ENCODE measurements at places on chromosomes 12 and 14.

DNA sequence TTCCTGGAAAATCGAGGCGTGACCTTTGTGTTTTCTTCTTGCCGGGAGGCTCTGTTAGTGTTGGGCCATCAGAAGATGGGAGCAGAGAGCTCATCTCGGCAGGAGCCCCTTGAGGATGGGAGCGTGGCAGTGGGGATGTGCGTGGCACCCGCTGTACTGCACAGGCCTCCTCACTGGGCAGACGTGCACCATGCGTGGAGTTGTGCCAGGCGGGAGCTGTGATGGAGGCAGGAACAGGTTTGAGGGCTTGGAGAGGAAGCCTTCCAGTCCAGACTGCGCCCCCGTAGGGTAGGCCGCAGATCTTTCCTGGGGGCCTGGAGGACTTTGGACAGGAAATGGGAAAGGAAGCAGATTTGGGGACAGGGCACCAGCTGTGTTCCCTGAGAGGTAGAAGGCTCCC is 197.5 kb downstream of the TSPAN9 start:
- no peaks in the 10 kb centered on the region for H3K27me3 ChIP-seq
- no peak for DNase-seq
- no peak overlapping the region for H3K4me3 ChIP-seq
- peaks cover 13% of the 10 kb centered on the region for H3K4me1 ChIP-seq

GRCh38 chr14:86543521-86543920 is 1013.6 kb downstream of the FLRT2 start:
- no peak overlapping the region for H3K4me3 ChIP-seq
- peak; percentile 8 for DNase-seq
- H3K4me1 ChIP-seq = no peaks in the 10 kb centered on the region
- no peaks in the 10 kb centered on the region for H3K27me3 ChIP-seq

- DNase-seq = no peak
- peaks cover 19% of the 10 kb centered on the region for H3K36me3 ChIP-seq
- no peak overlapping the region for H3K4me3 ChIP-seq
- no peak overlapping the region for H3K27ac ChIP-seq
- H3K4me1 ChIP-seq = peaks cover 39% of the 10 kb centered on the region
These were observed 2.2 kb downstream of the DHRS1 start for GRCh38 chr14:24297190-24297964.

- H3K27ac ChIP-seq = no peak overlapping the region
- H3K4me1 ChIP-seq = peaks cover 53% of the 10 kb centered on the region
- DNase-seq = peak; percentile 37
- H3K36me3 ChIP-seq = peaks cover 45% of the 10 kb centered on the region
- H3K27me3 ChIP-seq = no peaks in the 10 kb centered on the region
These were observed 4.4 kb downstream of the ORMDL2 start for GRCh38 chr12:55822228-55822627.

GRCh38 chr12:48022180-48022521 is 17.9 kb upstream of the COL2A1 start:
- H3K4me1 ChIP-seq = peaks cover 19% of the 10 kb centered on the region
- H3K27ac ChIP-seq = peak overlapping the region; percentile 25

GRCh38 chr12:131033486-131033885 is 79.8 kb downstream of the ADGRD1 start:
- no peaks in the 10 kb centered on the region for H3K36me3 ChIP-seq
- H3K4me1 ChIP-seq = no peaks in the 10 kb centered on the region
- DNase-seq = no peak
- H3K27ac ChIP-seq = no peak overlapping the region
- no peak overlapping the region for H3K4me3 ChIP-seq

DNA sequence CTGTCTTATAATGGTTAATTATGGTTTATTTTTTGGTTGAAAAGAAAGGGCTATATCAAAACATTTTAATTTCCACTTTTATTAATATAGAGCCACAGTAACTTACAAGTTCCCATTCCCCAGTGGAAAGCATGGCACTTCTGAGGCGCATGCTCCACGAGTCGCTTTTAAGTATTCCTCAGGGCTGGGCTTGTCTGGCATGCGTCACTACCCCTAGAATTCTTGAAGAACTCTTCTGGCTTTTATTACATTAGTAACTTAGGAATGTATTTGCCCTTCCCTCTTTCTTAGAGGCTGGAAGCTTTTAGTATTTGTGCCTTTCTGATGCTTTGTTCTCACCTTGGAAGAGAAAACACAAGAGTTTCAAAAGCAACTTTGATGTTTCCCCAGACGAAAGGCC is 81.1 kb downstream of the ESR2 start:
- H3K4me1 ChIP-seq = peaks cover 50% of the 10 kb centered on the region
- H3K36me3 ChIP-seq = peaks cover 95% of the 10 kb centered on the region
- no peaks in the 10 kb centered on the region for H3K27me3 ChIP-seq
- DNase-seq = no peak
- no peak overlapping the region for H3K4me3 ChIP-seq

DNA sequence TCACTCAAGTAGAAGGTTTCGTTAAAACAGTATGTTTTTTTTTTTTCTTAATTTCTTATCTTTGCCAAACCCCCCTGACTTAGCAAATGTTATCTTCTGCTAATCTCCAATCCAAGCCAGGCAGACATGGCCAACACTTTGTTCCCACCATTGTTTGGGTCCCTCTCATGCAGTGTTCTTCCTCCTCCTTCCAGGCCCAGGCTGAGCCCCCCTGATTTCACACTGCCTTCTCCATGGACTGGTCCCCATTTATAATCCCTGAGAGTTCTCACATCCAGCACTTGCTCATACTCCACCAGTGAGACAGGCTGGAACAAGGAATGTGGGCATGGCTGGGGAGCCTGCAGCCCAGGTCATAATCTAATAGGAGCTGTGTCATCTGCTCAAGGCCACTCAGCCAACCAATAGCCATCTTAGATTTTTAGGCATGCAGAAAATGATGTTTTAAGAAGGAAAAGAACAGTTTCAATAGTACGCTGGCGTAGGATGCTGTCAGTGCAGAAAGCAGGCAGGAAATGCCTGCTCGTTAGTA is 238.4 kb upstream of the CCDC196 start:
- no peaks in the 10 kb centered on the region for H3K36me3 ChIP-seq
- DNase-seq = no peak
- no peak overlapping the region for H3K4me3 ChIP-seq
- H3K4me1 ChIP-seq = no peaks in the 10 kb centered on the region

GRCh38 chr14:85554106-85554505 is 24.2 kb downstream of the FLRT2 start:
- no peaks in the 10 kb centered on the region for H3K36me3 ChIP-seq
- no peaks in the 10 kb centered on the region for H3K27me3 ChIP-seq
- no peaks in the 10 kb centered on the region for H3K4me1 ChIP-seq
- no peak for DNase-seq

GRCh38 chr12:93205361-93205760 is 172.4 kb upstream of the NUDT4 start:
- no peaks in the 10 kb centered on the region for H3K36me3 ChIP-seq
- no peaks in the 10 kb centered on the region for H3K4me1 ChIP-seq
- no peak overlapping the region for H3K4me3 ChIP-seq
- no peaks in the 10 kb centered on the region for H3K27me3 ChIP-seq

DNA sequence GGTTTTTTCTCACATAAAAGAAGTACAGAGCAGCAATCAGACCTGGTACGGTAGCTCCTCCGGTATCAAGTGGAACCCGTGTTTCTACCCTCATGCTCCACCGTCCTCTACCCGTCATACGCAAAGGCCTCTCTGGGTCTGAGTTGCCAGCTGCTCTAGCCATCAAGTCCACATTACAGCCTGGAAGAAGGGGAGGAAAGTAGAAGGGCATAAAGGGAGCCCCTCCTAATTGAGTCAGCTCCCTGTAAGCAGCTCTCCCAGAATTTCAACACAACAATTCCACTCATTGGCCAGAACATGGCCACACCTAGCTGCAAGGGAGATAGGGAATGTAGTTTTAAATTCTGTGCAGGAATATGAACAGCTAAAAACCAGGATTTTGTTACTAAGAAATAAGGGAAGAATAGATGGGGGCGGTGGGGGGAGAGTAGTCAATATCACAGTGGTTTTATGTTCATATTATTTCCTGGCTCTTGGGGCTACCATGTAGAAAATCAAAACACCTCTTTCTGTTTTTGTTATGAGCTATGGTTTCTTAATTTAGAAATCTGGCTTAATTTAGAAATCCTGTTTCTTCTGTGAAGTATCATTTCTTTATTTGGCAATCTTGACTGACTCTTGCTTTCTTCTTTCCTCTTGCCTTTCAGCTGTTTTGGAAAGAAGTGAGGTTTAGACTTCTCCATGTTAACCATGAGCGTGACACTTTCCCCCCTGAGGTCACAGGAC is 103.9 kb downstream of the AKAP6 start:
- H3K4me1 ChIP-seq = peaks cover 14% of the 10 kb centered on the region
- H3K27ac ChIP-seq = peak overlapping the region; percentile 69
- no peaks in the 10 kb centered on the region for H3K36me3 ChIP-seq
- H3K4me3 ChIP-seq = peak overlapping the region; percentile 5

GRCh38 chr12:88932457-88932856 is 352.2 kb upstream of the KITLG start:
- no peak overlapping the region for H3K4me3 ChIP-seq
- H3K27me3 ChIP-seq = no peaks in the 10 kb centered on the region
- no peak overlapping the region for H3K27ac ChIP-seq
- DNase-seq = peak; percentile 36
- H3K4me1 ChIP-seq = no peaks in the 10 kb centered on the region

- peak; percentile 63 for DNase-seq
- H3K27me3 ChIP-seq = no peaks in the 10 kb centered on the region
- peak overlapping the region; percentile 61 for H3K27ac ChIP-seq
- peak overlapping the region; percentile 8 for H3K4me3 ChIP-seq
These were observed 29.8 kb downstream of the ANKRD9 start for GRCh38 chr14:102479777-102480176.

DNA sequence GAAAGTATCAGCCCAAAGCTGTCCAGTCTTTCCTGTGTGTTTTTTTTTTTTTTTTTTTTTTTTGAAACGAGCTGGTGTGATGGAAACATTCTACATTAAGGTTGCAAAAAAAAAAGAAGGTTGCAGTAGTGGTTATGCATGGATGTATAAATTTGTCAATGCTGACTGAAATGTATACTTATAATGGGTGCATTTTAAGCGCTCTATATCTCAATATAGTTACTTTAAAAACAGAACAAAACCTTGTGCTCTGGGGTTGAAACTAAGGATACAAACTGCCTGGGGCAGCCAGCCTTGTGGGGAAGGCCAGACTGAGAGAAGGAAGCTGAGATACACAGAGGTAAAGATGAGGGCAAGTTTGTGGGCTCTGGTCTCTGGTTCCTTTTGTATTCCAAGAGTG is 87.3 kb upstream of the RMST start:
- H3K4me3 ChIP-seq = no peak overlapping the region
- H3K4me1 ChIP-seq = no peaks in the 10 kb centered on the region
- no peak for DNase-seq
- no peak overlapping the region for H3K27ac ChIP-seq
- H3K27me3 ChIP-seq = no peaks in the 10 kb centered on the region

DNA sequence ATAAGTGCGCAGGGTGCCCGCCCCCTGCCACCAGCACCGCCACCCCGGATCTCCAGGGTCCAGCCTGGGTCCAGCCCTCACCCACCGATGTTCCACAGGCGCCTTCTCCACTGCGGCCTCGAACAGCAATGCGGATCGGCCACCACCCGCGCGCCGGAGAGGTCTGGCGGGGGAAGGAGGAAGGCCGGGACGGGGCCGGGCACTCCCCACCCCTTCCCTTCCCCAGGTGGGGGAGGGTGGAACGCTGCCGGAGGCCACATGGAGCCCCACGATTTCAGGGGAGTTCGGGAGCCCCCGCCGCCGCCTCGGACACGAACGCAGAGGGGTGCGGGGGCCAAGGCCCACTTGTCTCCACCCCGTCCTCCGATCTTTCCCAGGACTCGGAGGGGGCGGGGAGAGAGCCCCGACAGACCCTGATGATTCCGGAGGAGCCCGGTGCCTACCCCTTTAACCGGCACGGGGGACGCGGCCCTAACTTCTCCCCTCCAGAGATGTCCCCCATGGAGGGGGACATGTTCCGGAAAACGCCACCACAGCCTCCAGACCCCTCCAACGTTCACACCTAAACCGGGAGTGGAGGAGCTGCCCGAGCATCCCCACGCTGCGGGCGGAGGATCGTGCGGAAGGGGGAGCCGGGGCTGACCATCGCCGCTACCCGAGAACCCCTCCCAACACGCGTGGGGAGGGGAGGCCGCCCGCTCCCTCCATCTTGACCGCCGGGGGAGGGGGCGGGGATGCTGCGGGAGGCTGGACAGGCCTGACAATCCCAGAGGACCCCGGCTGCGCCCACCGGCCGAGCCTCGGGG is 1.1 kb downstream of the ATXN2 start:
- H3K36me3 ChIP-seq = no peaks in the 10 kb centered on the region
- peak; percentile 60 for DNase-seq
- peak overlapping the region; percentile 94 for H3K27ac ChIP-seq
- peak overlapping the region; percentile 93 for H3K4me3 ChIP-seq
- no peaks in the 10 kb centered on the region for H3K27me3 ChIP-seq

DNA sequence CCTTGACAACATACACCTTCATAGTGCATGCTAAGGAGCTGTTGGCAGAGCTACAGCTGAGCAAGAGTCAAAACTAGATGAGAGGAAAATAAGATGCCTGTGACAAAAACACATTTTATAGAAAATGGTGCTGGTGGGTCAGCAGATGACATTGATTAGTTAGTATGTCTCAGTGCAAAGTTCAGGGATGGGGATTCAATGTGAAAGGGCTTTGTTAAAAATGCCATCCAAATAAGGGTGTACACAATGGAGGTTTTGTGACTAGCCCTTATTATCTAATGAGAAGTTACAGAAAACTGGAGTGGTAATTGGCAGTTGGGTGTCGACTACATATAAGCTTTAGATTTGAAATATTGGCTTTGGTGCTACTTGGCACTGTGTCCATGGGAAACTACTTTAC is 169.0 kb downstream of the MON2 start:
- H3K36me3 ChIP-seq = no peaks in the 10 kb centered on the region
- peaks cover 6% of the 10 kb centered on the region for H3K27me3 ChIP-seq
- no peak for DNase-seq
- H3K4me1 ChIP-seq = peaks cover 21% of the 10 kb centered on the region
- H3K4me3 ChIP-seq = no peak overlapping the region

GRCh38 chr12:58372298-58372697 is 430.9 kb downstream of the ATP23 start:
- no peak for DNase-seq
- H3K36me3 ChIP-seq = no peaks in the 10 kb centered on the region
- no peaks in the 10 kb centered on the region for H3K27me3 ChIP-seq
- no peaks in the 10 kb centered on the region for H3K4me1 ChIP-seq
- H3K4me3 ChIP-seq = no peak overlapping the region

DNA sequence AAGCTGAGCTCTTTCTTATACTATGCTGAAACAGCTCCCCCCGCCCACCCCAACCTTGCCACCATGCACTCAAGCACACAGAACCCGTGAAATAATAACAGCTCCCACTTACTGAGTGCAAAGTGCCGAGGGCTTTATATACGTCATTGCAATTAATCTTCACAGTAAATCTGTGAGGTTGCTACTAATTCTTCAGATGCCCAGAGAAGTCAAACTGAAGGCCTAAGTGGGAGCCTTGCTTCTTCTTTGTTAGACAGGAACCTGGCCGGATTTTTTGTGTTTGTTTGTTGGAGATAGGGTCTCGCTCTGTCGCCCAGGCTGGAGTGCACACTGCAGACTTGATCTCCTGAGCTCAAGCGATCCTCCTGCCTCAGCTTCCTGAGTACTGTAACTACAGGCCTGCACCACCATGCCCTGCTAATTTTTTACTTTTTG is 34.0 kb downstream of the VCPKMT start:
- DNase-seq = no peak
- H3K36me3 ChIP-seq = no peaks in the 10 kb centered on the region
- no peak overlapping the region for H3K4me3 ChIP-seq

Data from stomach (tissue), 19 donors.